ENCODE measurements at places on chromosomes 16 and 17.

- no peak for DNase-seq
Measured at GRCh38 chr16:23134274-23134673, 15.0 kb downstream of the USP31 start.

DNA sequence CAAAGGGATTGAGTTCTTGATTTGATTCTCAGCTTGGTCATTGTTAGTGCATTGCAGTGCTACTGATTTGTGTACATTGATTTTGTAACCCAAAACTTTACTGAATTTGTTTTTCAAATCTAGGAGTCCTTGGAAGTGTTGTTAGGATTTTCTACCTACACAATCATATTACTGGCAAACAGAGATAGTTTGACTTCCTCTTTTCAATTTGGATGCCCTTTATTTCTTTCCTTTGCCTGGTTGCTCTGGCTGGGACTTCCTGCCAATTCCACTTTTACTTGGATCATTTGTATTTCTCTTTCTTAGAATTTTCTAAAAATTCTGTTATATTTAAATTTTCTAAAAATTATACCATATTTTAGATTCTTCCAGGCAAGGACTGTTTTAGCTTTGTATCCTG, 151.1 kb downstream of the FTO start:
- DNase-seq: no peak

GRCh38 chr17:60325730-60326524, 66.0 kb downstream of the USP32 start:
- no peak for DNase-seq

DNA sequence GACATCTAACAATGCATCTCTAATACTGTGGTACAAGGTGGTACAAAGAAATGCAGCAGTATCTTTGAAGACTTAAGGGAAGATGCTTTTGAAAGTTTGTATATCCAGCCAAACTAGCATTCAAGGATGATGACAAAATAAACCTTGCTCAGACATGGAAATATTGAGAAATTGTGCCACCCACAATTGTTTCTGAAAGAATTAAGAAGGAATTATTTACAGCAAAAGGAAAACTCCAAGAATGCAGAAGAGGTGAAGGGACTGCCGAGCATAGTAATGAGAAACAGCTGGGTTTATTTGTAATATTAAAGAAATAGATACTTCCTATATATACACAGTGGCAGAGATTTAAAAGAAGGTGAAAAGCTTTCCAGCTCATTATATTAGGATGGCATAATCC, 29.5 kb downstream of the PMFBP1 start:
- DNase-seq: no peak

DNA sequence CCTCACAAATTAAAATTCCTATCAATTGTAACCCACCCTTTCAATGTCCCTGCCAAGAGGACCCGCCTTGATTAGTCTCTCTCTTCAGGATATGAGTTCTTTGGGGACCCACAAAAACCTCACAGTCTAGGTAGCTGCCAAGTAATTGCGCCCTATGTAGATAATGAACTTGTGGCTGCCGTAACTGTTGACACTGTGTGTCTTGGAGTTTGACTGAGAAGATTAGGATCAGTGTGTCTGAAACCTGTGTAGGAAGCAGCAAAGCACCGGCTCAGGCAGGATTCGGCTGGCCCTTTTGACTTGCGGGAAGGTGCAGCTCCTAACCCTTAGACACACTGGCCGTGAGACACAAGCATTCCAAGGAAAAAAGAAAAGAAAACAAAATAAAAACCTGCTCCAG, 17.8 kb upstream of the SLC6A4 start:
- no peak for DNase-seq

GRCh38 chr16:82776470-82777146, 149.8 kb downstream of the CDH13 start:
- no peak for DNase-seq

DNA sequence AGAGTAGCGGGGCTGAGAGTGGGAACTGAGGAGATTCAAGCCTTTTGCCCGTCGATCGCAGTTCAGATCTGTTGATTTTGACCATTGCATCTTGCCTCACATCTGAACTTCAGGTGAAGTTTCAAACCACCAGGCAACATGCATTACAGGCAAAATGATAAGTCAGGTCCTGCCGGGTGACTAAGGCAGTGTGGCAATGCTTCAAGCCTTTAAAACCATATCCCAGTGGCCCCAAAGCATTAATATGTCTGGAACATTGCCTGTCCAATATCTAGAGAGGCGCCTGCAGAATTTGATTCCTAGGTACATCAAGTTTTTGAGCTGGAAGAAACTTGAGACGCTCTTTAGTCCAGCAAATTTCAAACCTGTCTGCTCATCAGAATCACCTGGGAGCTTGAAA, 502.8 kb downstream of the MAF start:
- DNase-seq: no peak

DNA sequence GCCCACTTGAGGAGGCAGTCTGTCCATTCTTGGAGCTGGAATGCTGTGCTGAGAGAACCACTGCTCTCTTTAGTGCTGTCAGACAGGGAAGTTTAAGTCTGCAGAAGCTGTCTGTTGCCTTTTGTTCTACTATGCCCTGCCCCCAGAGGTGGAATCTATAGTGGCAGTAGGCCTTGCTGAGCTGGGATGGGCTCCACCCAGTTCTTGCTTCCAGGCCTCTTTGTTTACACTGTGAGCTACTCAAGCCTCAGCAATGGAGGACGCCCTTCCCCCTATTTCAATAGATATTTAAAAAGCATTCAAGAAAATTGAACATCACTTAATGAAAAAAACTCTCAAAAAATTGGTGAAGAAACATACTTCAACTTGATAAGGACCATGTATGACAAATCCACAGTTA, 313.5 kb downstream of the PHKB start:
- no peak for DNase-seq
